ENCODE measurements at places on chromosomes 7 and 10.

GRCh38 chr10:124646483-124647352 is 97.5 kb downstream of the FAM53B start:
- no peak for DNase-seq

- DNase-seq, result no peak
Measured at GRCh38 chr10:65375528-65375927, 1550.3 kb upstream of the LRRTM3 start.

- peak; percentile 85 for DNase-seq
Measured at GRCh38 chr10:101095550-101096213, 33.9 kb downstream of the KAZALD1 start.

DNA sequence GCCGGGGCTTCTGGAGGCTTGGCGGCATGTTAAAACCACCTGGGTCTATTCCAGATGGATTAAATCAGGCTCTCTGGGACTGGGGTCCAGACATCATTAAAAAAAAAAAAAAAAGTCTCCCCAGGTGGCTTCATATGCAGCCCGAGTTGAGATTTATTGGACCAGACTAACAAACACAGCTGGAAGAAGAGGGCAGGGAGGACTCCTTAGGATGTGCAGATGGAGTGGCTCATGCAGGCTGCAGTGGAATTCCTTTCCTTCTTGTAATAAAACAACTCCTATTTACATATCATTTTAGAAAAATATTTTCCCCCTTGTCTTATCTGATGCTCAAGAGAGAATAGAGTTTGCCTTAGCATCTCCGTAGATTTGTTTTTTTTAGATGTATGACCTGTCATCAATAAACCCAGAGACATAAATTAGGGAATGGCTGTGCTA is 238.1 kb downstream of the CAMK1D start:
- DNase-seq, result no peak
